Right forelimb (tissue), 1 donor: ENCODE measurements at places on chromosomes 5 and 9.

DNA sequence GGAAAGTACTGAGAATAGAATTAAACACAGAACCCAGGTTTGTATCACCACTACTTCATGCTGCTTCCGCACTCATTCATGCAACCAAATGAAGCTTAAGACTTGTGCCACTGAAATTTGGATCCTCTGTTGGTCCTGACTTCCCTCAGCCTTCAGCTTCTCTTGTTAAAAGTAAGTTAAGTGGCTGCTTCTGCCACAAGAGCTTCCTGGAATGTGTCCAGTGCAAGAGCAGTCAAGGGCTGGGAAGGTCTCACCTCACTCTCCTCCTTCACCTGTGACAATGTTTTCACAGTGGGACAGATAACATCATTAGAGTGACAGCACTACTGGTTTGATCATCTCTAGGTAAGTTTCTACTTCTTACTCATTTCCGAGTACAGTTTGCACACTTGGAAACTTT is 7.9 kb downstream of the SNCAIP start:
- no peak for DNase-seq

- DNase-seq = no peak
Measured at GRCh38 chr5:95668216-95668615, 14.6 kb downstream of the SPATA9 start.

- no peak for DNase-seq
Measured at GRCh38 chr5:96896276-96896675, 20.0 kb downstream of the ERAP2 start.

DNA sequence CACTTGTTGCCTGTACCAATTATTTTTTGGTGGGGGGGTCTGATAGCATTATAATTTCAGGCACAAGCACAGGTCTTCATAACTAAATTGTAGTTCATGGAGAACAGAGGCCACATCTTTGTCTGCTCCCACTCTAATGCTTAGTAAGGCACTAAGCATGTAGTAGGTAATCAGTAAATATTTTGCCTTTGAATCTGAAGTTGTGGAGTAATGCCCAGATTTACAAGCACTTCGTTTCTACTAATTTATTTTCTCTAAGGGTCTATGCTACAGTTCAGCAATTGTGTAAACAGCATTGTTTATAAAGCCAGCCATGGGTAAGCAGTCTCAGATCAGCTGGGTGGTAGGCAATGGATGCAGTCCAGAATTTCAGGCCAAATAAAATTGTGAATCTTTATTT is 78.6 kb downstream of the GRIA1 start:
- no peak for DNase-seq

DNA sequence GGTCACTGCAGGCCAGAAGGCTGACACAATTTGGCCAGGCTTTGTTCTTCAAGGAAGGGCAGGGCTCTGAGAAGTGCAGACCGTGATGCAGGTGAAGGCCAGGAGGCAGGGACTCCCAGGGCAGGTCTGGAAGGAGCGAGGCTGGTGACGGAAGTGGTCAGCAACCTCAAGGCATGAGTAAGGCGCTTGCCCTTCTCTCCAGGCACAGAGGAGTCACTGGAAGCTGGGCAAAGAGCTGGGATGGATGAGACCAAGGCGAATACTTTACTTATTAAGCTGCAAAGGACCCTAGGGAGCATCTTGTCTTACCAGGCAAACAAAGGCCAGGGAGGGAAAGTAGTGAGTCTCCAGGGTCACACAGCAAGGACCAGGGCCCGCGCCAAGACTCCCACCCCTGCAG is 18.6 kb downstream of the IRF1 start:
- DNase-seq = peak; percentile 16

- no peak for DNase-seq
Measured at GRCh38 chr9:129382281-129383018, 204.4 kb upstream of the IER5L start.

GRCh38 chr5:109911731-109912130 is 222.0 kb downstream of the MAN2A1 start:
- no peak for DNase-seq

- DNase-seq = no peak
Measured at GRCh38 chr9:128499920-128500319, 4.6 kb upstream of the GLE1 start.

GRCh38 chr5:158805195-158805594 is 294.5 kb downstream of the EBF1 start:
- DNase-seq = peak; percentile 58

GRCh38 chr5:926417-927171 is 33.9 kb downstream of the TRIP13 start:
- DNase-seq = peak; percentile 58

- DNase-seq = no peak
Measured at GRCh38 chr9:80467632-80468031, 895.9 kb downstream of the TLE4 start.

- no peak for DNase-seq
Measured at GRCh38 chr5:59724482-59725391, 168.8 kb downstream of the PDE4D start.

DNA sequence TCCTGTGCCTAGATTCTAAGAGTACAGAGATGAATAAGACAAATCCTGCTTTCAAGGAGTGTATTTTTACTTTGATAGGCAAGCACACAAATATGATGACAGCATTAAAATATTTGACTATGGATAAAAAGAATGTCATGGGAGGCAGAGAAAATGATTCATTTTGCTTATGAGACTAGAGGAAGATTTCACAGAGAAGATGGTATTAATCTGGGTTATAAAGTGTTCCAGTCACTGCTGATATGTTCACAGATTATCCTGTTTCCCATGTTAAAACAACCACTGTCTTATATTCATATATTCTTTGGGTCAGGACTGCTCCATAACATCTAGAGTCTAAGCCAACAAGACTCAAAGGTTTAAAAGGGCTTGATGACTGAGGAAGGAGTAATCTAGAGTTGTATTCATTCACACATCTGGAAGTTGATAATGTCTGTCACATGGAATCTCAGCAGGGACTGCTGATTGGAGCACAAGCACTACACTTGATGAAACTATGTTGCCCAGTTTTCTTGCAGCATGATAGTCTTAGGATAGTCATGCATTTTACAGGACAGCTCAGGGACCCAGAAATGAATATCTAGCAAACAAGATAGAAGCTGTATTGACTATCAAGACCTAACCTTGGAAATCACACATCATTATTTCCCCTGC is 79.3 kb downstream of the STARD4 start:
- DNase-seq = no peak

DNA sequence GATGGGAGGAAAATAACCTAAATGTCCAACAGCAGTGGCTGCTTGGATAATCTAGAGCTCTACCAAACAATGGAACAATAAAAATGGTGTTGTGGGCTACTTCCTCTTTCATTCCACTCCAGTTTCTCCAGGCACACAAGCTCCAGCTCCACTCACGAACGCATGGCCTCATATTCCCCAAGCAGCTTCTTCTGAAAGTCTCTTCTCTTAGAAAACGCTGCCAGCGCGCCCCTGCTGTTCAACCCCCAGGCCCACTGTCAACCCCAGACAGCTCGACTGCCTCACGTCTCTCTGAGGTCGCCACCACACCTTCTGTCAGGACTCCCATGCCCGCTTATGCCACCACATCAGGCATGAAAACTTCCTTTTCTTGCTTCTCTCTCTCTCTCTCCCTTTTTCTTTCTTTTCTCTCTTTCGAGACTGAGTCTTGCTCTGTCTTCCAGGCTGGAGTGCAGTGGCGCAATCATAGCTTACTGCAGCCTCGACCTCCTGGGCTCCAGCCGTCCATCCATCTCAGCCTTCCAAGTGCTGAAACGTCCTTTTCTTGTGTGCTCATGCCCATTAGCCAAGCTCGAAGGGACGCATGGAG is 16.2 kb downstream of the OR2V2 start:
- DNase-seq = no peak

DNA sequence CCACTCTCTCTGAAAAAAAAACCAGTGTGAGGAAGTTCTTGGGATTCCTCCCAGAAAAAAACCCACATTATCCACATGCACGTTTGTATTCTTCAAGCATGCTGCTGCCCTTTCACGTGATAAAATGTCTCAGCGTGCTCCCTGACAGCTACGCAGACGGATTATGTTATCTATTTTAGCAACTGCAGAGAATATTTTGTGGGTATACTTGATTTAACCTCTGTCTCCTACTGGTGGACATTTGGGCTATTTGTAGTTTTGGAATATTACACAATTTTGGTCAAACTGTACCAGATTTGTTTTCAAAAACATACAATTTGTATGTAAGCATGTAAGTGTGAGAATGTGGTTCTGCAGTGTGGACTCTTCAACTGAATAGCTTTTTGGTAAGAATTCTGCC is 10.7 kb downstream of the PRRC2B start:
- DNase-seq = no peak

DNA sequence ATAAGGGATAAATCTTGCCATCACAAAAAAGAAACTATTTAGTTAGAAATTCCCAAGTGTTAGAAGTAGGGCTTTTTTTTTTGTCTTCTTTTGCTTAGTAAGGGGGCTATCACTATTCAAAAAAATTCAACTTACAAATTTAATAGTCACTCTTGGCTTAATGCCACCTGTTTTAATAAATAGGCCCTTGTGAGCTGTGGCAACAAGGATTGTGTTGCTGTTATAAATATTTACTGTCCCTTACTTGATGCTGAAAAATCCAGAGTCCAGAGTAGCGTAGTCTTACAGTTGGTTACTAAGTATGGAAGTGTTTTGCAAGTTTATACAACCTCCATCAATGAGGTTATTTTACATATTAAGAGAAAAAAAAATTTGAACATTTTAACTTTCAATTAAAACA is 21.4 kb upstream of the CEP78 start:
- no peak for DNase-seq

DNA sequence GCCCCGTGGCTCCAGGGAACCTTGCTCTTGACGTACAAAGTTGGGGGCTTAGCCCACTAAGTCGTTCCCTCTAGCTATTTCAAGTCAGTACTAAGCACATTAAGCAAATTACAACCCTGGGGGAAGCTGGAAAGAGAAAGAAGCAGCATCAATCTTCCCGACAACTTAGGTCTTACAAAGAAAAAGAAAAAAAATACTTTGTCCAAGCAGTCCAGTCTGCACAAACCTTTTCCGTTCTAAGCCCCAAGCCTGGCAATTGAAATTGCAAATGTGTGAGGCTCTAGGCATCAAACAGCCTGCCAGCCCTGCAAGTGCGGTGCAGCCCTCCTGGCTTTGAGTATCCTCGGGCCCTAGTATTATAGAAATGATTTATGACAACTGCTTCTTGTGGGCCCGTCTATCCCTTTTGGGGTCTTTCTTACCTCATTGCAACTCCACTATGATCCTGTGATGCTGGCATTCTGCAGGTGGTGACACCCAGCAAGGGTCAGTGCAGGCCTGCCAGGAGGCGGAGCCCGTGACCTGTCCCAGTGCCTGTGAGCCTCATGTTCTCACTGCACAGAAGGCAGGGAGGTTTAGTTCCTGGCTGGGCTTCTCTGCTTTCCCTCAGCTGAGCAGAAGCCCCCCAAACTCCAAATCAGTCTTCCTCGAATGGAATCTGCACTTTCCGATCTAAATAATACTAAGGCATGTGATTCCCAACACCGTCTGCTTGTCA is 232.3 kb upstream of the IRX2 start:
- no peak for DNase-seq

DNA sequence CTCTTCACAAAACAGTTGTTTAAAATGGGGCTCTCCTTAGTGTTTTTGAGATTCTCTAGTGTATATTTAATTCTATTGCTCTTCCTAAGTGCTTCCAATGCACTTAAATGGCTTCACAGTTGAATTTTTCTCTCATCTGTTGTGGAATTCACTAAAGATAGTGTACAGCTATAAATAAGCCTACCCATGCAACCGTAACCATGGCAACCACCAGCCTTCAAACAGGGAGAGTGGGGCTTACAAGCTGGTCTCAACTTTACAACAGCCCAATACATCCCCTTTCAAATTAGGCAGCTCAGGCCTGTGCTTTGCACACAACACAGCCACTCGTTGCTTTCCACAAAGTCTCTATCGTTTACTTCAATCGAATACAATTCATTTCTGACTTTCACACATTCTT is 144.0 kb upstream of the PLPPR1 start:
- no peak for DNase-seq

GRCh38 chr5:150394131-150394530 is 18.6 kb downstream of the CD74 start:
- no peak for DNase-seq

- peak; percentile 36 for DNase-seq
Measured at GRCh38 chr5:150082889-150083288, 3.5 kb downstream of the CSF1R start.
